ENCODE measurements at places on chromosomes 7 and 10. TPM values are rescaled to one million over a fixed set of nuclear protein-coding genes. Genes with fewer than 3 reads are reported as not detected.

GRCh38 chr7:110568388-110568787 lies 522.5 kb upstream of the LRRN3 start:
- DNase-seq, result no peak

The SGMS1 gene
- 63.4 TPM for polyA plus RNA-seq

The ZNF438 gene
- 10.7 TPM for polyA plus RNA-seq

The ZNF282 gene
- 28.5 TPM for polyA plus RNA-seq

The A1CF gene
- 0.42 TPM for polyA plus RNA-seq

- DNase-seq, result no peak
Observed at GRCh38 chr7:45914911-45915310, 6.2 kb downstream of the IGFBP3 start.

DNA sequence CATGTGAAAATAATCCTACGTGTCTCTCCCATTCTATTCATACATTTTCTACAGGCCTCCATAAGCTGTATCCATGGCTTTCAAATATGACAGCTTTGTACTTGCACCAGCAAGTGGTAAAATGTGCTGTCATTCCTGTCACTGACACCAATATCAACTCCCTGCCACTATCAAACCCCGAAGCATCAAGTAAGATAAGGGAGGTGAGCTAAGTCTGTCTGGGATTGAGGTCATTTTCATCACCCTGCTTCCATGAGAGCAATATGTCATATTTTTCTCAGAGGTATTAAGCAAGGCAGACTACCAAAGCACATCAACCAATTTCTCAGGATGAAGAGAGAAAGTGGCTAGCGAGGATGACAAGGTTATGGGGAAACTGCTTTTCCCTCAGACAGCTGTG lies 11.1 kb downstream of the GPR22 start:
- no peak for DNase-seq

GRCh38 chr10:35004651-35005050 lies 85.5 kb downstream of the CUL2 start:
- DNase-seq, result no peak

The INSIG1 gene
- 18.0 TPM for polyA plus RNA-seq

GRCh38 chr10:1896153-1896552 lies 158.8 kb upstream of the ADARB2 start:
- peak; percentile 8 for DNase-seq

GRCh38 chr10:34126371-34127151 lies 688.5 kb downstream of the PARD3 start:
- no peak for DNase-seq

The SPDYE1 gene
- 1.7 TPM for polyA plus RNA-seq

DNA sequence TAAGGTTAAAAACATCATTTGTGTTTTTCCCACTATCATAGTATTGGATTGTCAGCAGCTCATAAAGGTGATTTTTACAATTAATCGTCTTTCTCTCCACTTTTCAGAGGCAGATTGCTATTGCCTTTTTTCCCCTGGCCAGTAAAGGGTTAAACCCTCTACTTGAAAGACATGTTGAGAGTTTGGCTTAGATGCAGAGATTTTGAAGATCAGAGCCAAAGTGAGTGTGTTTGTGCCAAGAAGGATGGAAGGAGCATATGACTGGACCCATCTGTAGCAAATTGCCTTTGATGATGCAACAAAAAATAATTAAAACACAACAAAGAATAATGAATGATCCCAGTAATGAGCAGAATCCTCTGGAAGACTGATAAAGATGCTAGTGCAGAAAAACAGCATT lies 373.1 kb downstream of the MALRD1 start:
- DNase-seq, result peak; percentile 82

GRCh38 chr7:128003787-128004186 lies 27.4 kb downstream of the LRRC4 start:
- DNase-seq, result no peak

The GBF1 gene
- 45.1 TPM for polyA plus RNA-seq

DNA sequence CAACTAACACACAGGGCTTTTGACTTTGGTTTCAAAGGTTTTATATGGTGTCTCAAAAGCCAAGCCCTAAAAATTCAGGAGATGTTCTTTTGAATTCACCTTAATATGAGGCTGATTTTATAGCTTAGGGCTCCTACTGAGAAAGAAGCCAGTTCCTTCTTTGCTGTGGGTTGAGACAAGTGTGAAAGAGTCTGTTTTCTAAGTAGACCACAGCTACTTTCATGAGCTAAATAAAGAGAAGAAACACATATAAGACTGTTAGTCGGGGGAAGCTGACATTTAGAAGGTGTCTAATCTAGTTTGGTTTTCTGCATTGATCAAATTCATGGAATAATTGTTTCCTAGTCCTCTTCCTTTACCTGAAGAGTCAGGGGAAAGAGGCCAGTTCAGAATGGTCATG lies 332.1 kb upstream of the CELF2 start:
- no peak for DNase-seq

DNA sequence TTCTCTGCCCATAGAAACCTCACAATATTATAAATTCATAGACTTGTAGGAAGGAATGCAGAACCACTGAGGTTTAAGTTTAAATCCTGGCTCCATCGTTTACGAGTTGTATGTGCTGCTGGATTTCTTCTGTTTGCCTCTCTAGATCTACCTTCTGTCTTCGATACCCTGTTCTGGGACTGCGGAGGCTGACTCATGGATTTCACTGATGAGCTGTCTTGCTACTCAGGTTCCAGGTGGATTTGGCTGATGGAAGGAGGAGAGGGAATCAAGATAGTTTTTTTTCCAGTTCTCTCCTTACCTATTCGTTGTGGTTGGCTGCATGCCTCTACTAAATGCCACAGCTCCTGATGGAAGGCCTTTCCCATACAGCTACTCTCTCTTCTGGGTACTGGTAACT lies 375.8 kb downstream of the REEP3 start:
- DNase-seq, result no peak

DNA sequence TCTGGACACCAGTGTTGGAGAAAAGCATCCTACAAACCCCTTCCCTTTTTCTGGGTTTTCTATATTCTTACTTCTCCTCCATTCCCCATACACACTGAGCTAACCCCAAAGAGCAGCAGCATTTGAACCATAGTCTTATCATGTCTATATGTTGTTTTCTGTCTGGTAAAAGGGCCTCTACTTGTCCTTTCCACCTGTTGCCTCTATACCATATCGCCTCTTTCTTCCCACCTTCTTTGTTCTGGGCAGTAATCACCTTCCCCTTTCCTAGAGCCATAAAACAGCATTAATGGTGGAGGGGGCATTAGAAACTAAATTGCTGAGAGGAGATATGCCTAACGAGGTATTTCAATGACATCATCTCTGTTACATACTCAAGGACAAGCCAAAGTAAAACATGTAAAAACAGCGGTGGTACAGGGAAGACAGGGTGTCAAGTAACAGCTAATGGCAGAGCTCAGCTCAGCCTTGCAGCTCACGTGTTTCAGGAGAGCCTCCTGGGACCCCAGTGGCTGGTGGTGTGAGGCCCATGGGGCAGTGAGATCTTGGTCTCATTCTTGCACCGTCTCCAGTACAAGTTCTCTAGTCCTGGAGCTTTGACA lies 20.6 kb downstream of the NPY start:
- no peak for DNase-seq

DNA sequence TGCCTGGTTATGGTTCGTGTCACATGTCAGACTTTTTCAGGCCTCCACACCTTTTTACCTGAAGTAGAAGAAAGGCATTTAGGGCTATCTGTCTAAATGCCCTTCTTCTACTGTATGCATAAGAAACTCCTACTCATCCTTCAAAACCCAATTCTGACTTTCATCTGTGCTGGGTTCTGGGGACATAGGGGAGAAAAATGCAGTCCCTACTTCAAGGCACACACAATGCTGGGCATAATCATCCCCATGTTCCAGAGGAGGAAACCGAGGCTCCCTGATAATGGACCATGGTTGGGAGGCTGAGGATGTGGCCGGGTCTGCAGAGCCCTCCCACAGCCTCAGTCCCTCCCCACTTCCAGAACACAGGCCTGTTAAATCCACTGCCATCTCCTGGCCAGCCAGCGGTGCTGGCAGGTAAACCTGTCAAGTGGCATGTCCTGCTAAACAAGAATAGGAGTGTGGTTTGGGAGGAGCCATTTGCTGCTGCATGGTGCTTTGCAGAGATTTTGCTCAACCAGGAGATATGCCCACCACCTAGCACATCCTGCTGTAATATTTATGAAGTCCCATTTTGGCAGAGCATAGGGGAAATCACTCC lies 32.0 kb downstream of the GRID1 start:
- DNase-seq, result no peak

GRCh38 chr7:34949361-34949760 lies 87.9 kb downstream of the DPY19L1 start:
- DNase-seq, result no peak

DNA sequence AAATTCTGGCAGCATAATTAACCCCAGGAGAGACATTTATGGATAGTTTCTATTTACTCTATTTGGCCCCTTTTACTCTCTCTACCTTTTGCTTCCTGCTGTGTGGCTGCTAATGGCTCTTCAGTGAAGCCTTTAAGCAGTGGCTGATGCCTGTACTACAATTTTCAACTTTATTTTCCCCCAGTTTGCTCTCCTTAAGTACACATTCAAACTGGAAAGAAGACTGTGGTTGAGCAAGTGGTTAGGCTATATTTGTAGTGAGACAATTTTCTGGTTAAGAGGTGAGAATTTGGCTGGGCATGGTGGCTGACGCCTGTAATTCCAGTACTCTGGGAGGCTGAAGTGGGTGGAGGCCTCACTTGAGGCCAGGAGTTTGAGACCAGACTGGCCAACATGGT lies 8.5 kb upstream of the RSBN1L start:
- no peak for DNase-seq

- DNase-seq, result no peak
Observed at GRCh38 chr10:18438361-18439126, 212.8 kb downstream of the NSUN6 start.

DNA sequence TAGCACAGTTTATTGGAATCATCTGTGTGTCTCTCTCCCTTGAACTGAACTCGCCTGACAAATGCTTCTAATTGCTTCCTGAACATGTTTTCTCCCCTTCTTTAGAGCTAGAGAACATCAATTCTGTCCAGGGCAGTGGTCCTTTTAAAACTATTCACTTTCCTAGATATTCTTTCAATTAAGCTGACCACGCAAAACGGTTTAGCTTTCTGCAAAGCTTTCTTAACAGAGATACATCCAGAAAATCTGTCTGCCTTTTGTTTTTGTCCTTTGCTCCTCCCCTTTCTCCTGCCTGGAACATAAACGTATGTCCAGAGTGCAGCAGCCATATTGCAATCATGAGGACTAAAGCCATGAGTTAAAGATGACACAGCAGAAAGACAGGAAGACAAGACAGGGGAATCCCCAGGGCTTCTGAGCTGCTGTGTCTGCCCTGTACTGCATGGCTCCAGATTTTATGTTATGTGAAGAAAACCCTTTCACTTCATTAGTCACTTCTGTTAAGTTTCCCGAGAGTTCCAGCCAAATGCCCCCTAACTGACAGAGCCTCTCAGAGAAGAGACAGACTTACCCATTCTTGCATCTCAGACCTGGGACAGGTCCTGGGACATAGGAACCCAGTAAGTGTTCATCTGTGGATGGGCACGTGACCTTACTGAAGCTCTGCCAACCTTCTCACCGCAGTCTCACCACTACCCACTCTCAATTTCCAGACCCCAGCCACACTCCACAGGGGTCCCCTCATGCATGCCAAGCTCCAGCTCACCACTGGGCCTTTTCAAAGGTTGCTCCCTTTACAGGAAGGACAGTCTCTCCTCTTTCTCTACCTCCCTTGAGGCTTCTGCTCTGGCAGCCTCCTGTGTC lies 35.0 kb upstream of the CPXM2 start:
- DNase-seq, result no peak

- DNase-seq, result no peak
Observed at GRCh38 chr10:116150606-116151005, 122.4 kb downstream of the GFRA1 start.

DNA sequence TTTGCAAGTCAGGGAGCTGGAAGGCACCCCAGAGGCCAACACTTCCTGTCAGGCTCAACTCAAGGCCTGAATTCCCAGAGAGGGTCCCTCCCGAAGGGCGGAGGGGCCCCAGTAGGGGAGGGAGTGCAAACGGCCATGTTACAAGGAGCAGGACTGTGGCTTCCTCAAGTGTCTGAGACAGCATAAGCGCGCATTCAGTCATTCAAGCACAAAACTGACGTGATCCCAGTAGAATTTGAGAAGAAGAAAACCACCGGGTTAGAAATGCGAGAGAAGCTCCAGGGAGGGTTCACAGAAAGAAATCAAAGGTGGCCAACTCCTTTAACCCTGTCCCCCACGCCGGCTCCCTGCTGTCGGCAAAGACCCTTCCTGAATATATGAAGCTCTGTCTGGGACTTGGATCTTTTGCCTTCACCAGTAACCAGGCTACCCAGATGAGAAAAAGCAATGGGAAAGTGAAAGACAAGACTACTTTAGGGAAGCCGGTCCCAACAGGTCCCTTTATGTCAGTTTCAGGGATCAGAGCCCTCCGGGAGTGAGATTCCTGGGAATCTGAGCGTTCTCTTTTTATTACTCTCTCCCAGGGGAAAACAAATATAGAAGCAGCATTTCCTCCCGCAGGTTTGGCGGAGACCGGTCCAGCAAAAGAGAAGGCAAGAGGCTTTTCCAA lies 1.3 kb downstream of the AFAP1L2 start:
- no peak for DNase-seq

DNA sequence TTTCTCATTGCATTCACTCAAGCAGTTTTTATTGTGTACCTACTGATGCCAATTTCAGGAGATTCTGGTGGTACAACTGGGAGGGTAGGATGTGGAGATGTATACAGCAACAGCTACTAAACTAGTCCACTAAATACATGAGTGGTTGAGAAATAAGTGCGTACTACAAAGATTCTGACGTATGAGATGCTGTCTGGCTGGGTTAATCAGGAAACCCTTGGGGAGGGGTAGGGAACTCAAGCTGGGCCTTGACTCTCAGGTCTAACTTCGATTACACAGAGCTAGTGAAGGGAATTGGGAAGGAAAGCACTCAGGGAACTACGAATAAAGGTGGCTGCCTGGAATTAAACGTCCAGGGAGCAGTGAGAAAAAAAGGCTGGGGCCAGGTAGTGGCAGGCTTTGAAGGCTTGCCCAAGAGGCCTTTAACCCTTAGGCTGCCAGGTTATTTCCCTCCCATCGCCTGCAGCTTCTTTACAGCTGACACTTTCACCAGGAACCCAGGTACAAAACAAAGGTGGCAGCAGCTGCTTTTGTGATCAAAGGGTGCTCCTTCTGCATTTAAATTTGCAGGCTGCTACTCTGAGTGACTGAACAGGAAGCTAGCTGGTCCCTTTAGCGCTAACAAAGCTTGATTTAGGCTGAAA lies 3.2 kb downstream of the MMS19 start:
- DNase-seq, result no peak

DNA sequence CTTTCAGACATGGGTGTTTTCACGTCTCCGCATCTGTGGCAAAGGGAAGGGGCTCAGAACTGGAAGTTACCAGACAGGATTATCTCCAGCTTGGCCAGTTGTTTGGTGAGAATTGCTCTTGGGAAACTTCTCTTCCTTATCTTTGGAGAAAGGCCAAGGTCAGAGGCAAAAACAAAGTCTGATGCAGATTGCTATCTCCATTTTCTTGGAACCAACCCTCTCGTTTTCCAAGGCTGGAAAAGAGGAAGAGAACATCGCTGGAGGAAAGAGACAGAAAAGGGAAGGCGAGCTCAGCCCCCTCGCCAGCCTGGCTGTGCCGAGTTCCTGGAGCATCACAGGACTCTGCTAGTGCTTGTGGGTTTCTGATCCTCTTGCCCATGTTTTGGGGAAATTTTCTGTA lies 396.8 kb upstream of the SHH start:
- no peak for DNase-seq

GRCh38 chr7:107692501-107692900 lies 31.9 kb downstream of the SLC26A4 start:
- no peak for DNase-seq

All from right lung (tissue), 10 donors.